Activated naive CD8-positive, alpha-beta T cell treated with anti-CD3 and anti-CD28 coated beads for 36 hours (primary cell): ENCODE measurements at places on chromosomes 5 and 9.
A peak's percentile ranks its signal among the peaks of the same experiment; 100 is the strongest.

GRCh38 chr9:128192601-128193371 is 1.4 kb upstream of the CIZ1 start:
- peaks cover 16% of the 10 kb centered on the region for H3K36me3 ChIP-seq
- peaks cover 24% of the 10 kb centered on the region for H3K4me1 ChIP-seq
- peak; percentile 70 for DNase-seq
- H3K27ac ChIP-seq: no peak overlapping the region

- no peaks in the 10 kb centered on the region for H3K36me3 ChIP-seq
- no peak for DNase-seq
- no peaks in the 10 kb centered on the region for H3K27me3 ChIP-seq
- H3K4me1 ChIP-seq: no peaks in the 10 kb centered on the region
- H3K27ac ChIP-seq: no peak overlapping the region
These were observed 626.6 kb upstream of the SGCD start for GRCh38 chr5:155700333-155700732.

DNA sequence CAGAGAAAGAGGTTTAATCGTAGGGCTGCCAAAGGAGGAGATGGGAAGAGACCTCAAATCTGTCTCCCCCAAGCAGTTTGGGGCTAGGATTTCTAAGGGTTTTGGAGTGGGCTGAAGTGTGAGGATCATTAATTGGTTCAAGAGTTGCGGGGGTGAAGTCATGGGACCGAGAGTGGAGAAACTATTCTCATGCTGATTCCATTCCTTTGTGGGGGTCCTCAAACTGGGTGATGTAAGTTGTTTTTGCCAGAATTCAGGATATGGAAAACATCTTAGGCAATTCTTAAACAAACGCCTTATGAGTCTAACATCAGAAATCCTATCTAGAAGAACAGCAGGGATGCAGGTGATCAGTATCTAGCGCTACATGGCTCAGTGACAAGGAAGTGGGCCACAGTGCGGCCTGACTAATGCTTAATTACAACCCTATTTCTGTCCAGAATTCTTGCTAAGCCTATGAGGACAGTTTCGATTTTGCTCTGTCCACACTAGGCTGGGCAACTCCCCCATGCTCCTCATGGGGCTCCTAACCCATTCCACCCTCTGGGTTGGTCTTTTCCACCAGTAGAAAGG is 27.7 kb upstream of the TRIO start:
- no peaks in the 10 kb centered on the region for H3K27me3 ChIP-seq
- no peaks in the 10 kb centered on the region for H3K4me1 ChIP-seq
- no peaks in the 10 kb centered on the region for H3K36me3 ChIP-seq

DNA sequence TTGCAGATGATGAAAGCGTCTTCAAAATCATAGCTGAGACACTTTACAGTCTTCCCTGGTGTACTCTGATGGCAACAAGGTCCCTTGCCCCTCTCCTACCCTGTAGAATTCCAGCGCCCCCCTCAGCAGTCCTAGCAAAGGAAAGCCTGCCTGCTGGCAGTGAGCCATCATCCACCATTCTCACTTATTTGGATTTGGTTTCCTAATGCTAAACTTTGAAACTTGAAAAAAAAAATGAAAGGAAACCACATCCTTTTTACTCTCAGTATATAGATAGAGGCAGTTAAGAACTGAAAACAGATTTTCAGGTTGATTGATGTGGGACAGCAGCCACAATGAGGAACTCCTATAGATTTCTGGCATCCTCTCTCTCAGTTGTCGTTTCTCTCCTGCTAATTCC is at the start of gene GZMA:
GZMA (plus strand) TSS at position 299 of the 400 bp plus-strand sequence; CDS start at position 336, 37 bp downstream.
- peaks cover 43% of the 10 kb centered on the region for H3K4me1 ChIP-seq
- H3K36me3 ChIP-seq: peaks cover 27% of the 10 kb centered on the region
- peak; percentile 39 for DNase-seq
- H3K27ac ChIP-seq: peak within 1 kb of the TSS; percentile 84
- H3K27me3 ChIP-seq: peaks cover 3% of the 10 kb centered on the region
